ENCODE measurements at places on chromosomes 3 and 15.

DNA sequence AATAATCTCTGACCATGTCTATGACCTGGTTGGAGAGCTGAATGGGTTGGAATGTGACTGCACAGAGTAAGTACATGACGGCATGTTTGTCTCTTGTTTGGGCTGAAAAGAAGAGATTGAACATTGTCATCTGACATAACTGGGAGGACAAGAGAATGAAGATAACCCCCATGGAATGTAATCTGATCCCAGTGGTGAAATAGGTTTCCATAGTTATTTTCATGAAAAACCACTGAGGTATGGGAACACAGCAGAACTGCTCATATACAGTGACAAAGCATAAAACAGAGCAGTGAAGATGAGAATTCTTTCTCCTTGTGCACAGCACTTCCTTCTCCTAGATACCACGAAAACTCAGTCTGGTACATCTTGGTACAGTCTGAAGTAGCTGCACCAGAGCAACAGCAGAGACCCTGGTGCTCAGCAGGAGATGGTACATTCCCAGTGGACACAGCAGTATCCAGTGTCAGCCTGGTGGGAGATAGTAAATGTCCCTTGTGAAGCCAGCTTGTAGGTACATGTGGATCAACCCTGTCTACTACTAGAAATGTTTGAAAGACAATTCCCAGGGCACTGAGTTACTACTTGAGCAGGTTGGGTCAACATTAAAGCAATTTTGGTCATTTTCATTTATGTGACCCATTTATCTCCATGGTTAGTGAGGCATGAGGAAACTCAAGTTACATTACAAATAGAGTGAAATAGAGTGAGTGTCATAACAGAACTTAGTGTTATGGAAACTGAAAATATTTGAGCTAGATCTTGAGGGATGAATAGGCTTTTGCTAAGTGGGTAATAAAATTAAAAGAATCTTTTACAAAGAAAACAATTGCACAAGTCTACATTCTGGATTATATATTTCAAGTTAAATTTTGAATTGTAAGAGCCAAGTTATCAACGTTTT lies 178.3 kb downstream of the SUCNR1 start:
- no peak for DNase-seq

DNA sequence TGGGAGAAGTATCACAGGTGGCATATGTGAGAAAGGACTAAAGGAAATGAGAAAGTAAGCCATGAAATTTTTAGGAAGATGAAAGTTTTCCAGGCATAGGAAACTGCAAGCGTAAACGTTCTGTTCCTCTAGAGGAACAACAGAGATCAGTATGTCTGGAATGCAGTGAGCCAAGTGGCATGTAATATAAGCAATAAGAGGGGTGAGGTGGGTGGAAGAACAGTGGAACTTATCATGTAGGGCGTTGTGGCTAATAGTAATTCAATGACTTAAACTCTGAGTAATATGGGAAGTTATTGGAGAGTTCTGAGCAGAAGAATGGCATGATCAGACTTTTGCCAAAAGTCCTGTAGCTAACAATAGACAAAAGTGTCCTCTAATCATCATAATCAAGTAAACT lies 902.9 kb downstream of the EPHA3 start:
- DNase-seq = no peak

- no peak for DNase-seq
Measured at GRCh38 chr3:48397767-48398681, 26.0 kb downstream of the FBXW12 start.

DNA sequence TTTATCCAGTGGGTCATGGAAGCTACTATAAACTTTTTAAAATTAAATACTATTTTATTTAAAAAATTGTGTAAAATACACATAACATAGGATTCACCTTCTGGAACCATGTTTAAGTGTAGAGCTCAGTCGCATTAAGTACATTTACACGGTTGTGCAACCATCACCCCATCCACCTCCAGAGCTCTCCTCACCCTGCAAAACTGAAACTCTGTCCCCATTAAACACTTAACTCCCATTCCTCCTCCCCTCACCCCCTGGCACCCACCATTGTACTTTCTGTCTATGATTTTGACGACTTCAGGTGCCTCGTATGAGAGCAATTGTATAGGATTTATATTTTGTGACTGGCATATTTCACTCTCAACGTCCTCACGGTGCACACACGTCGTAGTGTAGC lies 70.7 kb downstream of the APBA2 start:
- DNase-seq = no peak

GRCh38 chr3:50205413-50206276 lies 574 bp downstream of the SLC38A3 start:
- peak; percentile 21 for DNase-seq

GRCh38 chr3:69410301-69410700 lies 24.4 kb upstream of the FRMD4B start:
- DNase-seq = no peak

GRCh38 chr3:184209146-184209923 lies 20.1 kb upstream of the VWA5B2 start:
- DNase-seq = no peak

GRCh38 chr3:54826251-54826691 lies 101.6 kb downstream of the LRTM1 start:
- no peak for DNase-seq

DNA sequence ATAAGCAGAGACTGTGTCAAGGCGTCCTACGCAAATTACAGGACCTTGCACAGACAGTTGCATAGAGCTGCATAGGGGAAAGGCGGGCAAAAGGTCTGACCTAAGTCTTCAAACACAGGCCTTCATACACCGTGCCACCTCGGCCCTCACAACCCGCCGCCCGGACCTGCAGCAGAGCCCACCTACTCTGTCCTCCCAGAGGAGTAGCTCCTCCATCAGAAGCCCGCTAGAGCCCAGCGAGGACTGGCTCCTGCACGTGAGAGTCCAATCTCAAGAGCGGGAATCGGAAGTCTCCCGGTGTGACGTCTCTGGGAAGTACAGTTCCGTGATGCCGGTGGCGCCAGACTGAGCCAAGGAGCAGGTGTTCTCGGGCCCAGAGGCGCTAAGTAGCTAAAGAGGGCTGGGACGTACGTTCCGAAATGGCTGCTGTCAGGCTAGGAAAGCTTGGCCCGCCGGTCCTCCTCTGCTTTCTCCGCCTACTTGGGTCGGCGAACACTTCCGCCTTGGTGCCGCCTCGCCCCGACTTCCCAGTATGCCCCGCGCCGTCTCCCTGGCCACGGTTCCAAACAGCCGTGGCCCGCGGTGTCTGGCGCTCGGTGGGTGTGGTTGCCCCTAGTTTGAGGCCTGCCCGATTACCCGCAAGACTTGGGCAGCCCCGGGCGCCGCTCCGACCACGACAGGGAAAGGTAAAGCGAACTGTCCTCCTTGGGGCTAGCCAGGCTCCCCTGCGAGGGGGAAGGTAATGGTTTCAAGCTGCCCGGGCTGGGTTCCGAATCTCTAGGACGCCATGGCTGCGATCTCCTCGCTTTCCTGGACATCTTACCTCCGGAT lies at the start of the genes ASTE1 and NEK11:
Gene ASTE1 (minus strand): TSS at position 505 of the 831 bp plus-strand sequence. CDS start 1,519 bp downstream, outside the sequence.
Gene NEK11 (plus strand): TSS at position 557 of the 831 bp plus-strand sequence. CDS start 2,832 bp downstream, outside the sequence.
- peak; percentile 96 for DNase-seq

GRCh38 chr3:75176937-75177336 lies 487.2 kb upstream of the FRG2C start:
- no peak for DNase-seq

DNA sequence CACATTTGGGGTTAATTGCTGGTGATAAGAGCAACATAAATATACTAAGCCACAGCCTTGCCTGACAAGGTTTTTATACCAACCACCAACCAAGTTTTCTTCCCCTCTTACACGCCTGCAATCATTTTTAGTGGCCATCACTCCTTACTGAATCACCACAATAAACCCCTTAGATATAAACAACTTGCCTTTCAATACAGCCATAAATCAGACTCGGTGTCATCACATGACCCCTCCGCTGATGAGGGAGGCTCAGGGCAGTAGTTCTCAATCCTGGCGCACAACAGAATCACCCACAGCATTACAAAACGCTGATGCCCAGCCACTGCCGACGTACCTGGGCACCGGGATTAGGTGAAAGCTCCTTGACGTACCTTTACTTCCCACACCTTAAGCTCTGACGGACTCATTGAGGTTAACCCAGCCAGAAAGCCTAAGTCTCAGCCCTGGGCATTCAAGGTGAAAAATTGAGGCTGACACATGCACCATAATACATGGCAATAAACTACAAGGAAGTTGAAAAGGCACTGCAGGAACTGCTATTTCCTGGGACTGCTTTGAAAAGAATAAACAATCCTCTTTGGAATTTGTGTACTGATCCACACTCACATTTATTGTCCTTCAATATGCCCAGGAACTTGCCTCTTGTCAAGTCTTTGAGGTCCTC lies 17.1 kb downstream of the ADCY5 start:
- DNase-seq = no peak

DNA sequence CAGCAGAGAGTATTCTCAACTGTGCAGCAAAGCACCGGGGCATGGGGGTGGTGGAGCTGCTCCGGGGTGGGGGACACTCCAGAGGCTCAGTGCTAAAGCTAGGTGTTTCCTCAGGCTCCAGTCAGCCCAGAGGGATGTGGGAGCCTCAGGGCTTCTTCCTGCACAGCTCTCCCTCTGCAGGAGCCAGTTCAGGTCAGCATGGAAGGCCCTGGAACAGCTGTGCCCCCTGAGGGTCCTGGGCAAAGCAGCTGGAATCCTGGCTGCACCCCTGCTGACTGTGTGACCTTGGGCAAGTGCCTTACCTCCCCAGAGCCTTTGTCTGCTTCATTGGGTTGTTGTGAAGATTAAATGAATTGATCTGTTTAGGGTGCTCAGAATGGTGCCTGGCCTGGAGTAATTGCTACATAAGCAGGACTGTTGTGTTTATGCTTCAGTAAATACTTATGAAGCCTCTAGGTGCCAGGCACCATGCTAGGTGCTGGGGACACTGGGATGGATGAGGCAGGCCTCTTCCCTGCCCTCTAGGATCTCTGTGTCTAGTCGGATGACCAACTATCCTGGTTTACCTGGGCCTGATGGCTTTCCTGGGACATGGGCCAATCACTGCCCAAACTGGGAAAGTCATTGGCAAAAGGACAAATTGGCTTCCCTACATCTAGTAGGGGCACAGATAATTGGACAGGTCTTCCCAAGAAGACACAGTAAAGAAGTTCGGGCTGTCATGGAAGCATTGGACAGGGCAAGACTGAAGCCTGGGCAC lies 64.2 kb upstream of the LCTL start:
- DNase-seq = no peak

DNA sequence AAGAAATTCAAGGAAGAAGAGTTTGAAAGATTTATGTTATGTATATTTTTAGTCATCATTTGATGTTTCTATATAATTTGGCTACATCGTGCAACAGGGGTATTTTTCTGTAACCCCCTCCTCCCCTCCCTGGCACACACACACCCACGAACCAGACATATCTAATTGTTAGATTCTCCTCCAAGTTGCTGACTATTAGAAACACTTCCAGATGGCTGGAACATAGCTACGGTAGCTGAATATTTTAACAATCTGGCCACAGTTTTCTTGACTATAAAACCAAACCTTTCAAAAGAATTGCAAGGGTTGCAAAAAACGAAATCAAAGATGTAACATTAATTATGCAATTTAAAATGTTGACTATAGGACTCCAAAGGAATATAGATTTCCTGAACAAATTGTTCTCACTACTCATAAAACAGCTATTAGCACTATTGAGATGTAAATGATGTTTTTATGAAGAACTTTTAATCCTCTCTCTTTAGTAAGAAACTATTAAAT lies 154.4 kb downstream of the CHL1 start:
- DNase-seq = no peak

DNA sequence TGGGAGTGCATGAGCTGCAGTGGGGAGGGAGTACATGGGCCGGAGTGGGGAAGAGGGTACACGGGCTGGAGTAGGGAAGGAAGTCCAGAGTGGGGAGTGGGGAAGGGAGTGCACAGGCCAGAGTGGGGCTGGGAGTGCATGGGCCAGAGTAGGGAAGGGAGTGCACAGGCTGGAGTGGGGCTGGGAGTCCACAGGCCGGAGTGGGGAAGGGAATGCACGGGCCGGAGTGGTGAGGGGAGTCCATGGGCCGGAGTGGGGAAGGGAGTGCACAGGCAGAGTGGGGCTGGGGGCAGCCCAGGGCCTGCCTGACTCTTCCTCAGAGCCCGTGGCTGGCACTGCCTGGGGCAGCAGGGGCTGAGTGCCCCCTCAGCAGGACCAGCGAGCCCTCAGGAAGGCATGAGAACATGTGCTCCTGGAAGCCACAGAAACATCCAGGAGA lies 40.7 kb downstream of the KLF15 start:
- no peak for DNase-seq

DNA sequence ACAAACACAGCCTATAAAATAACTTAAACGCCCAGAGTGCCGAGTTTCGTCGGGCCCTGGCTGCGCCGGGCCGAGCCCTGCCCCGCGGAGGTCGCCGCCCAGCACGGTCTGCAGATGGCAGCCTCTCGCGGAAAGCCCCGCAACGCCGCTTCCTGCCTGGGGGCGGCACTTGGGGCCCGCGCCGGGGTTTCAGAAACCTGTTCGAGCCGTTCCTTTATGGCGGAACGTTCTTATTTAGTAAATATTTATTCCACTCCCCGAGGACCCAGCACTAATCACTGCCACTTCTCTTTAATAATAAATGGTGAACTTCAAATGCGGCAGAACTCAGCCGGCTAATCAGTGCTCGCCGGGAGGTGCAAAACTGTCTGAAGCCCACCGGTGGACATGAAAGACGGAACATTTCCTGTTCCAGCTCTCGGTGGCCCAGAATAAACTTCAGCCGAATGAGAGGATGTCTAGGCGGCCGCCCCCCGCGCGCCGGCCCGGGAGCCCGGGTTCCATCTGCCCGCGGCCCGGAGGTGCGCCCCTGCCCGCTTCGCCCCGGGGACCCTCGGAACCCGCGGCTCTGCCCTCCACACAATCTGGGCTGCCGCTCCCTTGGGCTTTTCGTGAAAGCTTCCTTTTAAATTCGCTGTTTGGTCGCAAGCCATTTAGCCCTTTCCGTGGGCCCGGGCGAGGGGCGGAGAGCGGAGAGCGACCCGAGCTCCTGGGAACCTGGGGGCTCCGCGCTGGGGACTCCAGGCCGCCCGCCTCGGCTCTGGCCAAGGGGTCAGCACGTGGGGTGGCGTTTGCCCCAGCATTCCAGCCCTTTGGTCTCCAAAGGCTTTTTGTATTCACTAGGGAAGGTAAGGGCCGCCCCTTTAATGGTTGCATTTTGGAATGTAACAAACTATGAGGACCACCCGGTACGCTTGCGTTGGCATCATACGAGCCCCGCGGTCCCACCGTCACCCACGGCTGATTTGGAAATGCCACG lies 110.8 kb upstream of the ATP11B start:
- DNase-seq = peak; percentile 60

DNA sequence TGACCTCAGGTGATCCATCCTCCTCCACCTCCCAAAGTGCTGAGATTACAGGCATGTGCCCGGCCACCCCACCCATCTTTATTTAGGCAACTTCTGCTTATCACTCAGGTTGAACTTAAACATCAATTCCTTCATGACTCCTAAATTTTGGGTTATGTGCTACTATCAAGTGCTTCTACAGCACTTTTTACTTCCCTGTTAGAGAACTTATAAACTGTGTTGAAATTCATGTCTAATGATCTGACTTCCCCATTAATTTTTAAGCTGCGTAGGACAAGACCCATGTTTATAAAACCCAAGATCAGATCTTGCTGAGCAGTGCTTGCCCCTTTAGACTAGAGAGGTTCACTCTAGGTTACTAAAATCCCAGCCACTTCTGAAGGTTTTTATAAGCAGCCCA lies 266.2 kb upstream of the TPRG1 start:
- no peak for DNase-seq

- DNase-seq = no peak
Measured at GRCh38 chr3:80055306-80055705, 287.5 kb upstream of the ROBO1 start.
